ENCODE measurements at places on chromosomes 6 and 20.

- no peak for DNase-seq
These were observed 393.7 kb upstream of the CITED2 start for GRCh38 chr6:139768196-139768595.

DNA sequence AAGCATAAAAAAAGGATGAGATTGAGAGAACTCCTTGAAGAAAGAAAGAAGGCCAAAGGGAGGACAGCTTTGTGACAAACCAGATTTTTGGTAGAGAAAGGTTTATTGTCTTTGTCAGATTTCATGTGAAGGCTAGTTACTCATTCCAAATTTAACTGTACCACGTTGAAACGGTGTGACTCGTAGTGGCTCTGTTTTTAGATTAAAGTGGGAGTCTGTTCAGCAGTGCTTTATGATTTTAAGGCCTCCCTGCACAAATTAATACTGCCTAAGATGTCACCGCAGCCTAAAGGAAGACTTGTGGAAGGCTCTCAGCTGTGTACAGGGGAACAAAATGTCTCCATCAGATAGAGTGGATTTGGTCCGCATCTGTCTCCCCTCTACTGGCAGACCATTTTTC, 35.9 kb downstream of the CDC40 start:
- DNase-seq, result no peak

- no peak for DNase-seq
These were observed 28.7 kb downstream of the RNF144B start for GRCh38 chr6:18415671-18416340.

DNA sequence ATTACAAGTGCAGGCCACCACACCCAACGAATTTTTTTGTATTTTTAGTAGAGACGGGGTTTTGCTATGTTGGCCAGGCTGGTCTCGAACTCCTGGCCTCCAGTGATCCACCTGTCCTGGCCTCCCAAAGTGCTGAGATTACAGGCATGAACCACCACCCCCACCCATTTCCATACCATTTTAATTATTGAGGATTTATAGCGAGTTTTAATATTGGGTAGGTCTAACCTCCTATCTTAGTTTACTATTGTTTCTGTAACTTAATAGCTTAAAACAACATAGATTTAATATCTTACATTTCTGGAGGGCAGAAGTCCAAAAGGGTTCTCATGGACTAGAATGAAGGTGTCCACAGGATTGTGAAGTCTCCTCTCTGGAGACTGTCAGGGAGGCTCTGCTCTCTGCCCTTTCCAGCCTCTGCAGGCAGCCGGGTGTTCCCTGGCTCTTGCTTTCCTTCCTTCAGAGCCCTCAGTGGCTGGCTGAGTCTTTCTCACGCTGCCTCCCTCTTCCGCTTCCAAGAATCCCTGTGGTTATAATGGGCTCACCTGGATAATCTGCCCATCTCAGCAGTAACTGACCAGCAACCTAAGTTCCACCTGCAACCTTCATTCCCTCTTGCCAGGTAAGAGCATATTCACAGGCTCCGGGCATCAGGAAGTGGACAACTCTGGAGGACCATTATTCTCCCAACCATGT, 18.6 kb upstream of the BCAS4 start:
- DNase-seq, result no peak

- no peak for DNase-seq
These were observed 36.1 kb upstream of the TBXT start for GRCh38 chr6:166203641-166204222.

DNA sequence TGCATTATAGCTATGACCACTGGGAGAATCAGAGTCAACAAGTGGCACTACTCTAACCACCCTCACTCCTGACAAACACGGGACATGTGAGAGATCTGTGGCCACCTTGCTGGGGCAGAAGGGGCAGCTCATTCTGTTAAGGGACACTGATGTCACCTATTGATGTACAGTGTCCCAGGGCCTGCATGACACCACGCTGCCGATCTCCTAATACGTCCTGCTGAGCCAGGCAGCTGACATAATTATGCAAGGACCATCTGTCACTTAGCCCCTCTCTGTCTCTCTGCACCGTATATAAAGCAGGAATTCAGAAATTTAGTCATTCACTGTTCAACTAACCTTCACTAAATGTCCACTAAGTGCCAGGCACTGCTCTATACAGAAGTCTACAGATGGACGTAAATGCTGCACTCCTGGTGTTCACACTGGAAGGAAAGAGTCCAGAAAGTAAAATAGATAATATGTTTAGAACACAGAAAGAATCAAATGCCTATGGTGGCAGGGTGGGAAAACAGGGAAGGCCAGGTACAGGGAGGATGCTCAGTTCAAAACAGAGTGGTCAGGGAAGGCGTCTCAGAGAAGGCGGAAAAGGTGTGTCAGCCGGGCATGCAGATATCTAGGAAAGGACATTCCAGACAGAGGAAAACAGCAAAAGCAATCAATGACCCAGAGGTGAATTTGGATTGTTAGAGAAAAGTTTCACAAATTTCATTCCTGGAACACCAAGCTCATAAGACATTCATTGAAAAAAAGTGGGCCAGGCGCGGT, 173.8 kb downstream of the ZNF217 start:
- DNase-seq, result no peak

GRCh38 chr6:54646069-54646950, 200.3 kb upstream of the FAM83B start:
- no peak for DNase-seq

GRCh38 chr20:63957004-63957689, 931 bp upstream of the UCKL1 start:
- no peak for DNase-seq

GRCh38 chr20:60316476-60317158, 358.4 kb downstream of the CDH26 start:
- no peak for DNase-seq

All from activated CD8-positive, alpha-beta memory T cell treated with anti-CD3 and anti-CD28 coated beads for 1 hour (primary cell).